Kidney capillary endothelial cell (primary cell): ENCODE measurements at places on chromosomes 1 and 21.

DNA sequence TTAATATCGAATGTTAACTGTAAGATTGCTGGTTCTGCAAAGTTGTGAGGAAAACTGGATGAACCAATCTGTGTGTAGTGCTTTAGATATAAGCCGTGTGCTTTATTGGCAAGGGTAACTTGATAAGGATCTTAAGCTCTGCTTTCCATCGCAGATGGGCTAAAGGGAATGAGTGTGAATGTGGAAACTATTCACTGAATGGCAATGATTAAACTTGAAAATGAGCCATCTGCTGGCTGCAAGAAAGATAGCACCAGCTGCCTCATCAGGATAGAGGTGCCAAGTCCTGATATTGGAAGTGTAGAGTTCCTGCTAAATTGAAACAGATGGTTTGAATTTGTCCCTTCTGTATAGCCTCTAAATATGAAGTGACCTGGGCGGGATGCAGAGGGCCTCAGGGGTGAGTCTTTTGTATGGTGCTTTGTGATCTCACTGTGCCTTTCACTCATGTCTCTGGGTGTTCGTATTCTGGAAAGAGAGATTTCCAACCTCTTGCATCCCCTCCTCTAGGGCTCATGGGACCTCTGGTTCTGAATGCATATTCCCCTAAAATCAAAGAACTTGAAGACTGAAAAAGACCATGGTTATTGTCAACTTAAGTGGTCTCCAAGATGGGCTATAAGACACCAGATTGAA lies 9.2 kb downstream of the FCRL3 start:
- peak; percentile 3 for DNase-seq

DNA sequence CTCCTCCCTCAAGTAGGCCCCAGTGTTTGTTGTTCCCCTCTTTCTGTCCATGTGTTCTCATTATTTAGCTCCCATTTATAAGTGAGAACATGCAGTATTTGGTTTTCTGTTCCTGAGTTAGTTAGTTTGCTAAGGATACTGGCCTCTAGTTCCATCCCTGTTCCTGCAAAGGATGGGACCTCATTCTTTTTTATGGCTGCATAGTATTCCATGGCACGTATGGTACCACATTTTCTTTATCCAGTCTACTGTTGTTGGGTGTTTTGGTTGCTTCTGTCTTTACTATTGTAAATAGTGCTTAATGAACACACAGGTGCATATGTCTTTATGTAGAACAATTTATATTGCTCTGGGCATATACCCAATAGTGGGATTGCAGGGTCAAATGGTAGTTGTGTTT lies 232.9 kb downstream of the TPR start:
- no peak for DNase-seq

DNA sequence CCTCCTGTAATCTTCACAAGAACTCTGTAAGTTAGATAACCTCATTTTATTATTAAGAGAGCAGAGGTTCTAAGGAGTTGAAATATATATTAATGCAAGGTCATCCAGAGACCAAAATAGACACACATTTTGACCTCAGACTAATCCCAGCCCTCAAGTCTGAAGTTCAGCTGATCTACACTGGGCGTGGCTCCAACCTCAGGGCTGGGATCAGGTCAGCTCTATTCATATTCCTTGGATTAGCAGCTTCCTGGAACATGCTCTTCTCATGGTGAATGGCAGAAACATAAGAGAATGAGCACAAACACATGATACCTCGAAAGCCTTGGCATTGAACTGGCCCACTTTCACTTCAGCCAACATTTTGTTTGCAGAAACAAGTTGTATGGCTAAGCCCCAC lies 200.8 kb upstream of the ST6GALNAC5 start:
- no peak for DNase-seq

DNA sequence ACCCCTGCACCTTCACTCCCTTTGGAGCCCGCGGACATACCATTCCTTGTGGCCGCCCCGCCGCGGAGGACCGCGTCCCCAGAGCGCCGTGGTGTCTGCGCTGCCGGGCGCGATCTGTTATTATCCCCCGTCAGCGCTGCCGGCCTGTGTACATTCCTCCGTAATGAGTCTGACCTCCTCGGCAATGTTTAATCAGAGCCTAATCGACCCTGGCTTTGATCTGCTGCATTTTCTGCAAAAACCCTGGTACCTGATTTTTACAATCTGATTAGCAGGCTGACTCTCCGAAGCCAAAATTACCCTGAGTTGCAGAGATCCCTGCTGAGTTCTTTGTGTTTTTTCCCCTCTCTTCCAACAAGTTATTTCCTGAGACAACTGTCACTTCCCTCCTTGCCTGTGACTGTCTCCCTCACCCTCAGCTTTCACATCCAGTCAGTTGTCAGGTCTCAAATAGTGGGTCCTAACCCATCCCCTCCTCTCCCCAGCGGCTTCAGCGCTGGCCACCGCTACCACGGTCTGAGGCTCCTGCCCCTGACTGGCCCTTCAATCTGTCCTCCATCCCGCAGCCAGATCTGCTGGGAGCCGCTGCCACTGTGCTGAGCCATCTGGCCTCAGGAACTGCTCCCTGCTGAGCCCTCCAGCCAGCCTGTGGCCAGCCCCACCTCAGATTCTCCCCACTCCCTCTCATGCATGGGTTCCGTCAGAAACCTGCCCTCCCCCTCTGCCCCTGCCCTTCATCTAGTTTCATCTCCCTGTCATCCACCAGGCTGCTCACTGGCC lies 53.5 kb downstream of the GLIS1 start:
- DNase-seq: peak; percentile 48

GRCh38 chr1:9792156-9793042 lies 31.4 kb downstream of the CLSTN1 start:
- DNase-seq: no peak
